H7 (cell line): ENCODE measurements at places on chromosomes 1 and 21. TPM values are rescaled to one million over a fixed set of nuclear protein-coding genes. Genes with fewer than 3 reads are reported as not detected.

The PRAMEF15 gene
- not detected in 2 replicates for total RNA-seq

The RGS16 gene
- 22.0 and 29.1 TPM in 2 replicates for total RNA-seq

The ZBTB8B gene
- 1.4 and 2.4 TPM in 2 replicates for total RNA-seq

The PTPN22 gene
- not detected in 2 replicates for total RNA-seq

The SLC22A15 gene
- 5.5 and 5.9 TPM in 2 replicates for total RNA-seq

The NUDT17 gene
- total RNA-seq = 4.4 and 8.8 TPM in 2 replicates

The PROX1 gene
- total RNA-seq = 2.3 and 2.9 TPM in 2 replicates

The NOTCH2 gene
- 52.4 and 60.4 TPM in 2 replicates for total RNA-seq

- no peak for DNase-seq
Measured at GRCh38 chr1:172948457-172948856, 102.3 kb downstream of the TNFSF18 start.

DNA sequence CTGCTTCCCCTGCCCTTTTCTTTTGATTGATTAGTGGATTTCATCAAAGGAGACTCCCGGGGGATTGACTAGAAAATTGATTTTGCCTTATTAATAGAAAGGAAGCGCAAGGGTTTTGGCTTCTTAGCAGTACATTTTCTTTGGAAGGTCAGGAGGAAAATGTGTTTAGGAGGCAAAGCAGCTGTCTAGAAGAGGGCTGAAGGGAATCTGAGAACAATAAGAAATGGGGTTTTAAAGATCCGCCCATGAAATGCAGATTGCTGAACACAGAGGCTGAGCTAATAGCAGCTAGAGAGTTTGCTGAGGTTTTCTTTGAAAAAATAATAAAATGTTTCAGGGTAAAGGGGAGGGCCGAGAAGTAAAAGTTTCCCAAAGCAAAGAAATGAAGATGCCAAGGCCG lies 4.9 kb downstream of the SERTAD4 start:
- DNase-seq = no peak

- DNase-seq = peak; percentile 38
Measured at GRCh38 chr1:88983791-88984559, 8.5 kb downstream of the KYAT3 start.

DNA sequence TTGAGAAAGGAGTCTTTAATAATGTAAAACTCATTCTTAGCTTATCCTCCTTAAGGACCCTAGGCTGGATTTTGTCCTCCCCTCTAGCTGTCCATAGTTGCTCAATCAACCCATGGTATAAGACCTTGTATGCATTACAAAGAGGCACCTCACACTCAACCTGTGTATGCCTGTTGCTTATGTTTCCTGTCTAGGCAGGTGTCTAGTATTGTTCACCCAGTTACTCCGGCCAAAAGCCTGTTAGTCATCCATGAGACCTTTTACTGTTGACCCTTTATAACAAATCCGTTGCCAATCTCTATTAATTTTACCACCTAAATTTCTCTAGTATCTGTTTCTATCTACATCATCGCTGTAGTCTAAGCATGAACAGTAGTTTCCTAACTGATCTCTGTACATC lies 3.7 kb downstream of the LYPLAL1 start:
- no peak for DNase-seq

DNA sequence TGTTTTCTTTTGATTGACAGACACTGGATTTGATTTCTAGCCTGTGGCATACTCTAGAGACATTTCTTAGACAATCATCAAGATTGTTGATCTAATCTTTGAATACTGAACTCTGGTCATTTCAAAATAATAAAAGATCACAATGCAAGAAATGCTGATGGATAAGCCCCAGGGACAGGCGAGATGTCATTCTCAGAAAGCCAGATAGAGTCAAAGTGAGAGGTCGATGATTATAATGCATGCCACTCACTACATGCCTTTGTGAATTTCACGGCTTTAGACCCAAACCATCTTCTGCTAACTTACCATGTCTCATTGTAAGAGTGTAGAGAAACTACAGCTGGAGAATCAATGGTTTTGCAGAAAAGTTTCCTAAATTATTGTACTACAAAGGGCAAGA lies 257.1 kb downstream of the DYRK1A start:
- DNase-seq = no peak

DNA sequence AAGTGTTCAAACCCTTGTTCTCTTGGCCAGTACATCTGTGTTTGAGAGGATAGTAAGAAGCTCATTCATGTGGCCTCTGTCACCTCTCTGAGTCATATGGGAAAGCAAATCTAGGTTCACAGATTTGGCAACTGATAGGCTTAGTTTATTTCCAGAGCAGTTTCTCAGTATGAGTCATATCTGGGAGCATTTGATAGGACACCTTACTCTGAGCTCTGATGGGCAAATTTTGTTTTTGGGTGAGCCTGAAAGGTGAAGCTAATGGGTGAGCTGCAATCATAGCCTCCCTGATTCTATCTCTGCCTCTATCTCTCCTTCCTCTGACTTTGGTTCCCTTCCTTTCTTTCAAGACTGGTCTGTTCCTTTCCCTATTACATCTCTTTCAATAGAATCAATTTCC lies 134.4 kb downstream of the S1PR1 start:
- no peak for DNase-seq

DNA sequence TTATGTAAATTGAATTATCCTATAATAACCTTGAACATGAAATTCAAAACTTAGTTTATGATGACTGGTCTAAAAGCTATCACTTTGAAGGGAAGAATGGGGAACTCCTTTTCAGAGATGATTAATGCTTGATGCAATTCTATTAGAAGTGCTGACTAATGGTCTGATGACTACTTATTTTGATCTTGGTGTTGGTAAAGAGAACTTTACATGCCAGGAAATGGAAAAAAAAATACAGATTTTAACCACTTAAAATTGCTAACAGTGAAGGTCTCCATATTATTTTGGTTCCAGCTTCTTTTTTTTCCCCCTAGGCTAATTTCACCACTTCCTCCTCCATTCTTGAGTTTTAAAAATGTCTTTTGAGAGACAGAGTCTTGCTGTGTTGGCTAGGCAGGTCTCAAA lies 22.9 kb downstream of the S1PR1 start:
- DNase-seq = no peak

DNA sequence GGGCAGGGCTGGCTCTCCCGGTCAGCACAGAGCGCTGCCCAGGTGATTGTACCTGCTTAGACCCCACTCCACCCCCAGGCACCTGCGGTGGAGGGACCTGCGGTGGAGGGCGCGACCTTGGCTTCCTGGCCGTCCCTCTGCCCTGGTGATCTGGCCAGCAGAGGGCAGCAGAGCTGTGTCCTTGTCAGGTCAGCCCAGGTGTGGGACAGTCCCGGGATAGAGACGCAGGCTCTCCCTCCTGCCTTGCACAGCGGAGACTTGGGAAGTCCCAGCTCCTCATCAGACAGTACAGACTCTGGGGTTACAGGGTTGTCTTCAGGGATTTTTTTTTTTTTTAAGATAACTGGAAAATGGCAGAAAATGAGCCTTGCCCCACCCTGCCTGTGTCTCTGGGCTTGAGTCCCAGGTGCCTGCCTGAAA lies 10.0 kb downstream of the SLX9 start:
- peak; percentile 99 for DNase-seq

GRCh38 chr1:11602424-11602823 lies 51.8 kb downstream of the FBXO2 start:
- peak; percentile 70 for DNase-seq

- peak; percentile 69 for DNase-seq
Measured at GRCh38 chr1:40438391-40439015, 11.8 kb upstream of the ZFP69B start.

DNA sequence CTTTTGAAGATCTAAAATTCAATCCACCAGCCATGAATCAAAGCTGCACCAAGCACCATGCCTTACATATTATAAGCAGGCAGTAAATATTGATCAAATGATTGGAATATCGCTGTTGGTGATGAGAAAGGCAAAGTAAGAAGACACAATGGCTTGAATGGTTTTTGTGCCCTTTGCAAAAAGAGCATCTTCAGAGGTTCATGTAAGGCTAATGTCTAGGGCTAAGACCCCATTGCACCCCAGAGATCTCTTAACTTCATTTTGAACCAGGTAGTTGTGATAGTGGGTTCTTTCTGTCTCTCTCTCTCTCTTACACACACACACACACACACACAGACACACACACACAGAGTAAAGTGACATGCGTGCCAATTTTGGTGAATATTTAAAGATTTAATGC lies 12.0 kb downstream of the PROX1 start:
- DNase-seq = no peak

DNA sequence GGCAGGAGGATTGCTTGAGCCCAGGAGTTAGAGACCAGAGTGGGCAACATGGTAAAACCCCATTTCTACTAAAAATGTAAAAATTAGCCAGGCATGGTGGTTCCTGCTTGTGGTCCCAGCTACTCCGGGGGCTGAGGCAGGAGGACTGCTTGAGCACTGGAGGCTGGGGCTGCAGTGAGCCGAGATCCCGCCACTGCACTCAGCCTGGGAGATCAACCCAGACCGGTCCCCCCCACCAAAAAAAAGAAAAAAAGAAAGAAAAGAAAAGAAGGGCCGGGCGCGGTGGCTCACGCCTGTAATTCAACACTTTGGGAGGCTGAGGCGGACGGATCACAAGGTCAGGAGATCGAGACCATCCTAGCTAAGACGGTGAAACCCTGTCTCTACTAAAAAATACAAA lies 1.8 kb upstream of the GMEB1 start:
- DNase-seq = no peak

DNA sequence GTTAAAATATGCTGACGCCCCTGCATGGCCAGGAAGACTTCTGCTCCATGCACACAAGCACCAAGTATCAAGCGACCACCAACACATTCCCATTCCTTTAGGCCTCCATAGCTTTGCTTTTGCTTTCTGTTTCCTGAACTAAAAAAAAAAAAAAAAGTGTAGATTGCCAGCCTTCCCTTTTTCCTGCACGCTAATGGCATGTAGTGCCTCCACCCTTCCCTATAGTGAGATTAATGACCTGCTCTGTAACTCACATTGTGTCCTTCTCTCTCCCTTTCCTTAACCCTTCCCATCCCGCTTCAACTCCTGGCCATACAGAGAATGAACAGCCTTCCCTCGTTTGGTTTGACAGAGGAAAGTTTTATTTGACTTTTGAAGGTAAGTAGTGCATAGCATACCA lies 57.1 kb upstream of the DYNLT5 start:
- no peak for DNase-seq

DNA sequence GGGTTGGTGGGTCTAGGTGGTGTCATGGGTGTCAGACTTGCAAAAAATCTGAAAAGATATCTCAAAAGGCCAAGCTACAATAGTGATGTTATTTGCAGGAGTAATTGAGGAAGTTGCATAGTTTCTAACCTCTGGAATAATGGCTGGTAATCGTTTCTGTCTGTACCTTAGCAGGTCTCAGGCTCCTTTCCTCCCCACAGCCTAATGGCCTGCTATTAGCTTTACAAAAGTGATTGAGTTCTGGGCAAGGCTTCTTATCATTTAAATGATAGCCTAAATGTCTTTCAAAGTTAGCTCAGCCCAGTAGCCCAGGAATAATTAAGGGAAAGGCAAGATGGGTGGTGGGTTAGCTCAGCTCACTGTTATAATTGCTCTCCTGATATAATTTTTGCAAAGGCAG lies 37.7 kb upstream of the IGSF5 start:
- no peak for DNase-seq

DNA sequence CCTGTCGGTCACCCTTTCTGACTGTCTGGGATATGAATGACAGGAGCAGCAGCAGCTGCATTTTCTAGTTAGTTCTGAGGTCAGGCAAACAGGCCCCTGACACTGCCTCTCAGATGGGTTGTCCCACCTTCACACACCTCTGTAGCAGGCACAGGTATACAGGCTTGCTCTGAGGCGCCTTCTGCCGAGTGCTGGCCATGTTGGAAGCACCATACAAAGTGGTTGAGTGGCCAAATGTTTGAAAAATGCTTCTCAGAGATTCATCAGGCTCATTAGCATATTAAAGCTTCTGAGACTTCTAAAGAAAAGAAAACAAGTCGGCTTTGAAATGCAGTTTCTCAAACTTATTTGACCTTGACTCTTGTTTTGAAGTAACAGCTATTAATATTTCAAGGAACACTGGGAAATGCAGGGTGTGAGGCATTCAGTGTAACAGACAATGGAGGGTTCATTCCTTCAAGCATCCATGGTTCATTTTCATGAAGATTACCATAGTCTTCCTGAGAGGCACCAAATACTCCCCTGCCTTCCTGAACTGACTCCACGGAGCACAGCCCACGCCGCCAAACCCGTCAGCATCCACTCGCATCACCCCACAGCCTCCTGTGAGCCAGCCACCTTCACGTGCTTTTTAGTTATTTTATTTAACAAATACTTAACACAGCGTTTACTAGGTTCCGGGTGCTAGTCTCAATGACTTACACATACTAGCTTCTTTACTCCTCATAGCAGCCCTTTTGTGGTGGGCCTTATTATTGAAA lies 81.8 kb downstream of the KCNN3 start:
- DNase-seq = no peak

- DNase-seq = no peak
Measured at GRCh38 chr21:25107708-25108107, 499.6 kb downstream of the MRPL39 start.

DNA sequence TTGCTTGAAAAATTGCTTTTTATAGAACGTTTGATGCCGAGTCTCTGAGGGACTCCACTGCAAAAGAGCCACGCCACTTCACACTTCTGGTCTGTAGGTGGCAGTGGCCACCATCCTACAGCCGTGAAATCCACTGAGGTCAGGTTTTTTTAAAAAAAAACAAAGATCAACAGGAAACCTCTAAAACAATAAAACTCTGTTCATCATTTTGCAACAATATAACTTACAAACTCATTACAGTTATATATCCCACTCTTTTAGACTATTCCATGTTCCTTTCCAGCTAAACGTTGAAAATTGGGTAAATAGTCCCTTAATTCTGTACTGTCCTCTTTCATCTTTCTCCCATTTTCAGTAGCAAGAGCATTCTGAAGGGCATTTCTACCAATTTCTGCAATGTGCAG lies 64.6 kb upstream of the FMN2 start:
- peak; percentile 44 for DNase-seq
